Activated B cell treated with CpG ODN at 0.5 μM for 24 hours (primary cell): ENCODE measurements at places on chromosomes 3 and 15.

DNA sequence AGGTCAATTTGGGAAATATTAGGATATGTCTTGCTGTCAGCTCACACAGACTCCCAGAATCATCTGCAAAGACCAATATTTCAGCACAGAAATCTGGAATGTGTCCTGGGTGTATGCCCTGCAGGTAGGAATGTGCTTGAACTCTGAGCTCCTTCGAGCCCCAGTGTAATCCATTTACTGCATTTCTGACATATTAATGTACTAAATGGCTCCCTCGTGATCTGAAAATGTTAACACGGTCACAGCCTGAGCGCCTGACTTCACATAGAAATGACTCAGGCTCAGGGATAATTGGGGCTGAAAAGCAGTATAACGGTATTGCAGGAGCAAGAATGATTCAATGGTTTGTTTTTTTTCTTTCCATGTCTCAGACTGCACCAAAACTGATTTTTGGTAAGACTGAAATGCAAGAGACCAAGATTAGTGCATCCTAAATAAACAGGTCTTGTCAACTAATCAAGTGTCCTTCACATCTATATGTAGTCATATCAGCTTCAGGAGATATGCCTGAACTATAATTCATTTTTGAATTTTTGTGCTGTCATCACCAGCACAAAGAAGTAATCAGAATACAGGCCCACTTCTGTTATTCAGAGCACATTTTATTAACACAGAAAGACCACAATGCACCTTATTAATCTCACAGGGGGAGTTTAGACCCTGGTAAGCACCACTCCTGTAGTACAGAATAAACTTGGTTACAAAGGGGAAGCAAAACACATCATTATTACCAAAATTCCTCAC lies 49.8 kb downstream of the DCLK3 start:
- no peak for DNase-seq

DNA sequence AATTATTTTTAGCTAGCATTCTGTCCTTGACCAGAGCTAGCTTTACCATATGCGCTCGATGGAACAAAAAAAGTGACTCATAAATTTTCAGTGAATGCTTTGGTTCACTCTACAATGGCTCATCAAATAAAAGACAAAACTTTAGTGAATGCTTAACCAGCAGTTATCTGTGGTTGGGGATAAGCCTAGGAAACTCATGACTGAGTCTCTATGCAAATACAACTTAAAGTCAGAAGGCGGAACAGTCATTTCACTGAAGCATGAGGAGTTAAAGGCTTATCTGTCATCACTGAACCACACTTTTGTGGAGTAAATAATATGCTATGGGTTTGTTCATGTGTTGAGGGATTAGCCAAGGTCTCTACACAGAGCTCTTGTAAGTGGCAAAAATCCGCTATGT lies 308.4 kb downstream of the SQOR start:
- no peak for DNase-seq

- DNase-seq, result no peak
Measured at GRCh38 chr15:42444415-42445063, 46.4 kb downstream of the ZNF106 start.

- DNase-seq, result peak; percentile 45
Measured at GRCh38 chr15:31483053-31483985, 156.7 kb downstream of the KLF13 start.

- no peak for DNase-seq
Measured at GRCh38 chr3:53940623-53941022, 49.0 kb upstream of the SELENOK start.

DNA sequence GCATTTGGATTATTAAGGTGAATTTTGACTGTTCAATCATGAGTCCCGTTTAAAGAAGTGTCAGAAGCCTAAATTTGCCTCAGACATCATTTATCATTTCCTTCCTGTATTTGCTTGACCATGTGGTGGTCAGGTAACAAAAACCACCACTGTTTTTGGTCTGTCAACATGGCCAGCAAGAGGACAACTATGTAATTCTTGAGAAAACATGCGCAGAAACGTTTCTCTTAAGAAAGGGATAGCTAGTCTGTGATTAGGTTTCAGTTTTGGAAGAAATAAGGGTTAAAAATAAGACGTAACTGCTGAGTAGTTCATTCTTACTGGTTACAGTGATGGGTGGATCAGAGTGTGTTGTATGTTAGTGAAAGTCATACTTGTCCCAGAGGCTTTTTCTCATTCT lies 204.5 kb downstream of the AKAP13 start:
- no peak for DNase-seq

GRCh38 chr3:55686426-55687254 lies 199.5 kb upstream of the WNT5A start:
- no peak for DNase-seq

- no peak for DNase-seq
Measured at GRCh38 chr15:32838338-32838737, 120.5 kb downstream of the GREM1 start.

- no peak for DNase-seq
Measured at GRCh38 chr3:8777201-8777977, 8.0 kb upstream of the OXTR start.

DNA sequence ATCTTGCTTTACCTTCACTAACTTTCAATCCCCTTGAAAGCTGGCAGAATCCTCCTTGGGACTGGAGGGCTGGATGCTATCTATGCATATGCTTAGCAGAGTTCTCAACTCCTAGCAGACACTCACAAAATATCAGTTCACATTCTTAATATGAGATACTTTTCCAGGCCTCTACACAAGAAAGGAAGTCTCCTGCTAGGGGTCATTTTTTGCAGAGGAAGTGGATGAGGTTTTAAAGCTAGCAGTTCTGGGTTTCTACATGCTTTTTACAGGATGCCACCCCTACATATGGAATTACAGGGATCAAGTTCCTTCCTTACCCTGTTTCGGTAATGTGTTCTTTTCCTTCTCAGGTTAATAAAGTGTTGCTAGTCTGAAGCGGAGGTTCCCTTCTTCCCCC lies 206.3 kb upstream of the TP63 start:
- no peak for DNase-seq

GRCh38 chr3:145981056-145981455 lies 179.9 kb downstream of the PLOD2 start:
- no peak for DNase-seq

GRCh38 chr15:63360170-63360569 lies 21.5 kb downstream of the CA12 start:
- no peak for DNase-seq

DNA sequence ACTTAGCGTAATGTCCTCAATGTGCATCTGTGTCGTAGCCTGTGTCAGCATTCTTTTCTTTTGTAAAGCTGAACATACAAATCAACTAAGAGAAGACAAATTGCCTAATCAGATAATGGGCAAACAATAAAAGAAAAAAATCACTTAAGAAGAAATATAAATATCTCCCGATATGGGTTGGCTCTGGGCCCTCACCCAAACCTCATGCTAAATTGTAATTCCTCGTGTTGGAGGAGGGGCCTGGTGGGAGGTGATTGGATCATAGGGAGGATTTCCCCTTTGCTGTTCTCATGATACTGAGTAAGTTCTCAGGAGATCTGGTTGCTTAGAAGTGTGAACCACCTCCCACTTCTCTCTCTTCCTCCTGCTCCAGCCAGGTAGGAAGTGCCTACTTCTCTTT lies 285.0 kb upstream of the LYSMD4 start:
- DNase-seq, result no peak

GRCh38 chr3:111808439-111808838 lies 50.6 kb upstream of the PHLDB2 start:
- no peak for DNase-seq

DNA sequence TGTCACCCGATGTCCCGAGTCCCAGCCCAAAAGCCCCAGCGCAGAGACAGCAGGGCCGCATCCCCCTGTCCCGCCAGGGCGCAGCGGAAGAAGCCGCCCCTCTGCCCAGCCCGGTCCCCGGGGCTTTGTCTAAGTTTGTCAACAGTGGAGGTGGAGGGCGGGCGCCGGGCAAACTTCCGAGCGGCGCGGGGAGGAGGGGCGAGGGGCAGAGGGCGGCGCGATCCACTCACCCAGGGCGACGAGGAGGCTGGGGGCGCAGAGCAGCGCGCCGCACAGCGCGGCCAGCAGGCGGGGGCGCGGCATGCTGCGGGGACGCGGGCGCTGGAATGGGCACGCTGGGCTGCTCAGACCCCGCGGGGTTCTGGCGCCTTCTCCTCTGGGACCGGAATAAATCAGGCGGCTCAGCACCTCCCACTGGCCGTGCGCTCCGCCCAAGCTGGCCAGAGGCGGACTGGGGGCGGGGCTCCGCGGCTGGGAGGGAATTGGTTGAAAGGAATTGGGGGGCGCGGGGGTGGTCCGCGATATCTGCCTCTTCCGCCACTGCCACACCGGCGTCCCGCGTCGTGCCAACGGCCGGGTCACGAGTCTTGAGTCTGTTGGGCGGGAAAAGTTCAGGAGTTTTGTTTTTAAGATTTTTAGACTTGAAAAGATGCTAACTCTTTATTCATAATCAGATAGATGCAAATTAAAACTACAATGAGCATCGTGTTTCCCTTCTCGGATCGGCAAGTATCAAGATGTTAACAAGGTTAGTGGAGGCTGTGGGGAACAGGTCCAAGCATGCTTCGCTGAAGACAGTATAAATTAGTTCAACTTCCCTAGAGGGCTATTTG lies at the start of gene MFGE8:
Gene MFGE8, minus strand, starts transcription at position 363 of the 833 bp plus-strand sequence. Its CDS starts 60 bp downstream, at position 303.
- DNase-seq, result peak; percentile 66

DNA sequence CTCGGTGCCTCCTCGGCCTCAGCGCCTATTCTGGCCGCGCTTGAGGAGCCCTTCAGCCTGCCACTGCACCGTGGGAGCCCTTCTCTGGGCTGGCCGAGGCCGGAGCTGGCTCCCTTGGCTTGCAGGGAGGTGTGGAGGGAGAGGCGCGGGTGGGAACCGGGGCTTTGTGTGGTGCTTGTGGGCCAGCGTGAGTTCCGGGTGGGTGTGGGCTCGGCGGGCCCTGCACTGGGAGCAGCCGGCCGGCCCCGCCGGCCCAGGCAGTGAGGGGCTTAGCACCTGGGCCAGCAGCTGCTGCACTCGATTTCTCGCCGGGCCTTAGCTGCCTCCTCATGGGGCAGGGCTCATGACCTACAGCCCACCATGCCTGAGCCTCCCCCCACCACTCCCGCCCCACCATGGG lies 26.6 kb upstream of the TRIM42 start:
- no peak for DNase-seq

- no peak for DNase-seq
Measured at GRCh38 chr3:177186306-177186705, 11.0 kb downstream of the TBL1XR1 start.

GRCh38 chr3:40191850-40192448 lies 117.6 kb upstream of the EIF1B start:
- DNase-seq, result peak; percentile 26

GRCh38 chr3:170534227-170534626 lies 51.6 kb downstream of the SLC7A14 start:
- no peak for DNase-seq

DNA sequence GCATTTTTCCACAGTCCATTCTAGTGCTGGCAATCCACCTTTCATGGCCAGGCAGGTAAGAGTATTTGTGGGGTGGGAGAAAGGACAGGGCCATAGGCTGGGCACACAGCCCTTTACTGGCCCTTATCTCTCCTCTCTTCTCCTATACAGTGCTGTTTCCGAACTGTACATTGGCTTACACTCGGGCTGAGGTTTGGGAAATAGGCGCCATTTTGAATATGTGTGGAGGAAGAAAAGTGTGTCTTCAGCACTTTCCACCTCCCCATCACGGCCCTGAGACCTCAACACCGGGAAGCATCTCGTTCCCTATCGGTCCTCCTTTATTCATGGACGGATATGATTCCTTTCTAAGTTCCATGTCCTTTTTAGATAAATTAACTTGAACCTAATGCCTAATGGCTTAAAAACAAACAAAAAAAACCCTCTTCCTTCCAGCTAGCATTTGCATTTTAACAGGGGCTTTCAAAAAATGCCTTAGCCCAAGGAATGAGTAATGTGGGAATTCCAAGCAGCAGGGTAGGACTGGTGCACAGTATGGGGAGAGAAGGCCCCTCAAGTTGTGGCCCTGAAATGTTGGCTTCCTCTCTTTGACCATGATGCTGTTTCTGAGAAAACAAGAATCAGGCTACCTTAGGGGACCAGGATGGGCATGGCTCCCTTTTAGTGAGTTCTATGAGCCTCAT lies 24.5 kb downstream of the CD86 start:
- no peak for DNase-seq

DNA sequence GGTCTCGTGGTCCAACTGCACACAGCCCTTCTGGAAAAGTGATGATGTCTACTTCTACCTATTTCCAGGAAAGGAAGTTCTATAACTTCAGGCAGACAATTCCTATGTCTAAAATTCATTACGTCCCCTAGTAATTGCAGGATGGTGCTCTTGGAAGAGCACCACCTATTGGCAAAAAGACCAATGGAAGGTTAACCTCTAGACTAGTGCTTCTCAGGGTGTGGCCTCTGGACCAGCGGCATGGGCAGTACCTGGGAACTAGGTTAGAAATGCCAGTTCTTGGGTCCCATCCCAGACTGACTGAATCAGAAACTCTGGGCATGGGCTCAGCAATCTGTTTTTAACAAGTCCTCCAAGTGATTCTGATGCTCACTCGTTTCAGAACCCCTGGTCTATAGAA lies 258.3 kb upstream of the ICE2 start:
- DNase-seq, result no peak

- DNase-seq, result no peak
Measured at GRCh38 chr15:79373728-79374127, 58.4 kb upstream of the MINAR1 start.

GRCh38 chr3:71906976-71907375 lies 122.0 kb upstream of the PROK2 start:
- DNase-seq, result no peak

- no peak for DNase-seq
Measured at GRCh38 chr3:27715863-27716262, 6.3 kb downstream of the EOMES start.

DNA sequence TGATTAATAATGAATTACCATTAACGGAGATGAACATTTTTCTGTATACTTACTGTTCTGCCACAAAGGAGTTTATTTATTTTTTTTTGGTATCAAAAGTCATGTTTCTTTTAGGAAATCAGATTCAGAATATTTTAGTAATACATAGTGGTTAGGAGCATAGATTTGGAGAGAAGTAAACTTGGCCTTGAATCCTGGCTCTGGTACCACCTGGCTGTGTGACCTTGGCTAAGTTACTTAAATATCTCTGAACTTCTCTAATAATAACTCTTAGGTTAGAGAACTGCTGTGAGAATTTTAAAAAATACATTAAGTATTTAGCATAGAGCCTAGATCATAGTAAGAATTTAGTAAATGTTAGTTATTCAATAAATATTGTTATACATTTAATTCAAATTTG lies 309.1 kb downstream of the RBMS3 start:
- no peak for DNase-seq

DNA sequence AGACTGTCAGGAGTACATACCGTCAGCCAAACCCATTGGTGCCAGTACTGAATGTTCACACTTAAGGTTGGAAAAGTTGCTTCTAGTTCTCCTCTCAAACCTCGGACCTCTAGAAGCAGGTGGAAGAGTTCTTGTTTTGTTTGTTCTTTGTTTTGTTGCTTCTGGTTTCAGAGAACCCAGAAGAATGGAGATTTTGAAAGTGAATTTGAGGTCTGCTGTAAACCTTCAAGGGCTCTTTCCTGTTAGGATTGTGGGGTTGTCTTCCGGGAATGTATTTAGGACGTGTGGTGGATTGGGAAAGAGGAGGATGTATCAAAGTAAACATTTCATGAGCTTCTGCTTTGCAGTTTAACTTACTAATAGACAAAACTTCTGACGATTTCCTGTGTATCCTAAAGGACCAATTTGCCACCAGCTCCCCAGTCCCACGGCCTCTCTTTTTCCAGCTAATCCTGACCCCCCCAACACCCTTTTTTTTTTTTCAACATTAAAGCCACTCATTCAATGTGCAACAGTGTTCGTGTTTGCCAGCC lies 50.3 kb downstream of the FILIP1L start:
- no peak for DNase-seq

- no peak for DNase-seq
Measured at GRCh38 chr3:119428538-119428937, 34.9 kb downstream of the TMEM39A start.

- no peak for DNase-seq
Measured at GRCh38 chr3:124147429-124147828, 155.5 kb upstream of the ROPN1 start.
